ENCODE measurements at places on chromosomes 6 and 20.

DNA sequence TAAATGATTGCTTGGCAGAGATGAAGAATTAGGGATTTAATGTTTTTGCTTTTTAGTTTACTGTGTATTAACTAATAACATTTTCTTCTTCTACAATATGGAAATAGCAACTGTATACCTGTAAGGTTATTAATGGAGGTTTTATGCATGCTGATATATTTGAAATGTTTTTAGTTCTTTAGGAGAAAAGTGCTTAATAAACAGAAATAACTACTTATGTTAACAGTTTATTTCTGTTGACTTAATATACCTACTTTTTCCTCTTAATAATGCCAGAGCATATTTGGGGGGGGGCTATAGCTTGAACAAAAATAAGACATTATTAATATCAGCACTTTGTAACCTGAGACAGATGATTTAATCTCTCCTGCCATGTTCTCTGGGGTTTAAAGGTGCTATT, 33.6 kb downstream of the PLCB4 start:
- DNase-seq, result no peak

DNA sequence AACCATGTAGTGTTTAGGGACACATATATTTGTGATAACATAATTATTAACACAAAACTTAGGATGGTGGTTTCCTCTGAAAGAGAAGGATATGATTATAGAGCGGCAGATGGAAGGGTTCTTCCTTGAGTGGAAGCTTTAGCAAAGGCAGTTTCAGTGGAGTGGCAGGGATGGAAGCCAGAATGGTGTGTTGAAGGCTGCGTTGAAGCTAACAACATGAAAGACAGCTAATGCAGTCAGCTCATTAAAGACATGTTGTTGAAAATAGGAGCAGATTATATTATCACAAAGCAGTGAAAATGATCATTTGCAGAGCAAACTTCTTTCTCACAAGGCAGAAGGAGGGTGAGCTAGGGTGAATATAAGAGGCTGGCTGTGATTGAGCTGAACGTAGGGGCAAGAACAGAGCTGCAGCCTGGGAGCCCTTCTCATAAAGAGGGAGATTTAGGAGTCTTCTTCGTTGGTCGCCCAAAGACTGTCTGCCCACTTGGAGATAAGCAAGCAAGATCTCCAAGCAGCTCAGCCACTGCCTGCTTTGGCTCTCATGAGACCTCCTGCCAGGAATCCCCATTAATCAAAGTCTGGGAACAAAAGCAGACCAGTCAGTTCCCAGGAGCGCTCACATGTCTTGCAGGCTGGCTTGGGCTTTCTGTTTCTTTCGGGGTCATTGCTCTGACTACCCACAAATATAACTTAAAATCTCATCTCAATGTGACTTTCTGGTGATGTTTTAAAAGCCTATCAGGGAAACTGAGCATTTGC, 2.6 kb upstream of the ANKRD6 start:
- no peak for DNase-seq

- DNase-seq, result no peak
Observed at GRCh38 chr20:18533491-18533890, 25.8 kb downstream of the SEC23B start.

GRCh38 chr6:126034656-126035055, 48.3 kb downstream of the TRMT11 start:
- no peak for DNase-seq

DNA sequence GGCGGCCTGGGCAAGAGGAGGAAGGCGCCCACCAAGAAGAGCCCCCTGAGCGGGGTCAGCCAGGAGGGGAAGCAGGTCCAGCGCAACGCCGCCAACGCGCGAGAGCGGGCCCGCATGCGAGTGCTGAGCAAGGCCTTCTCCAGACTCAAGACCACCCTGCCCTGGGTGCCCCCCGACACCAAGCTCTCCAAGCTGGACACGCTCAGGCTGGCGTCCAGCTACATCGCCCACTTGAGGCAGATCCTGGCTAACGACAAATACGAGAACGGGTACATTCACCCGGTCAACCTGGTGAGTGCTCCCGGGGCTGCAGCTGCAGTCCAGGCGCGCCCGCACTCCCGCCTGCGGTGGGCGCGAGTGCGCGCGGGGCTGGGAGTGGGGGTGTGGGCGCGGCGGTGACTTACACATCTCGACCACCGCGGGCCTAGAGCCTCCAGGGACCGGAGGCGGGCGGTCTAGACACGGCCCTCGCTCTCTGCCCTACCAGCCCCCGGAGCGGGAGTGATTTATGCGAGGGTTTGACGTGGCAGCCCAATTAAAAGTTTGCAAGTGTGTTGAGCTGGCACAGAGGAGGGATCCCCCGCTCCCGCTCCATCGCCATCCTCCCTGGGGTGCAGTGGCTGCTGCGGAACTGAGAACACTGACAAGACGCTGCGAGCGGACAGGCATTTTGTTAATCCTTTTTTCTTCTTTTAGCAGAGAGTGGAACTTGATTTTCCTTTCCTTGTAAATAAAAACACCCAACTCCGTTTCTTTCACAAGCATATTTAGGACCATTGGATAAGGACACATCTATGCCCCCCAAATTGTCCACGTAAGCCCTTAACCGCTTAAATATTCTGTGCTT, 867 bp downstream of the TCF21 start:
- no peak for DNase-seq

DNA sequence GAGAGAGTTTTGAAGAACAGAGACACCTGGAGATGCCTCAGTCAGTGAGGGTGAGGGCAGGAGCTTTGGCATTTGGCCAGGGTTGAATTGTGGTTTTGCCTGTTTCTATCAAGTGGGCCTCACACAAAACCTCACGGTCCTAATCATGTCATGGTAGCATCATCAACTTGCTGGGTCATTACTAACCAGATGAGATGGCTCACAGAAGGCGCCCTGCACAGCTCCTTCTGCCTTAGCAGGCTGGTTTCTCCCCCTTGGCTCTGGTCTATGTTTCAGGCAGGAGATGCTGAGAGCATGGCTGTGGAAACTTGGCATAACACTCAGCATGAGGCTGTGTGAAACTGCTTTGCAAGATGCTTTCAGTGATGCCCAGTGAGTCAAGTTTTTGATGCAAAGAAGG, 99.3 kb downstream of the LRRC1 start:
- DNase-seq, result no peak

DNA sequence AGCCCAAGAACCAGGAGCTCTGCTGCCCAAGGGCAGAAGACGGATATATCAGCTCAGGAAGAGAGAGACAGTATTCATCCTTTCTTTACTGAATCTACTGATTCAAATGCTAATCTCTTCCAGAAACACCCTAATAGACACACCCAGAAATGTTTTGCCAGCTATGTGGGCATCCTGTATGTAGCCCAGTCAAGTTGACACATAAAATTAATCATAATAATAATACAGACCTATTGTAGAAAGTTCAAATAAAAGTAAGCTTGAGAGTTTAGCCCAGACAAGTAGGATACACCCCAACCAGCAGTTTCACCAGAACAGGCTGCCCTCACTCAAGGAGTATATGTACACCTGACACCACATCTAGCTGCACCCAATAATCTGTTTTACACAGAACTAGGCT, 73.9 kb upstream of the VGLL2 start:
- DNase-seq, result no peak

- no peak for DNase-seq
Observed at GRCh38 chr6:163710532-163711470, 296.3 kb downstream of the QKI start.

DNA sequence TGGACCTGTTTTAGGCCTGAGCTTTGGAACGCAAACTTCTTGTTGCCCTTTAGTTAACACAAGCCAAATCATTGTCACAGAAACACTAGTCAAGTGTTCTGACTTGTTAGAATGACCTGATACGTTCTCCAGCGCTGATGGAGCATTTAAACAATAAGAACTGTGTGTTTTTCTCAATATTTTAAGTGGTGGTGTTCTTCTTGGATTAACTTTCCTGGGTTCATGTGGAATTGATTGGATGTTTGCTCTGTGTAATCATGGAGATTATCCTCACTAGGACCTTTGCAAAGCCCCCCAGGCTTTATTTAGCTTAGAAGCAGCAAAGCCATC, 1.6 kb downstream of the LRRC1 start:
- no peak for DNase-seq

GRCh38 chr6:159892053-159892452, 1.3 kb downstream of the MAS1 start:
- DNase-seq, result no peak

- no peak for DNase-seq
Observed at GRCh38 chr6:114033606-114034005, 62.7 kb upstream of the HDAC2 start.

GRCh38 chr6:150196942-150197745, 54.3 kb downstream of the PPP1R14C start:
- DNase-seq, result no peak

GRCh38 chr6:113630738-113631535, 226.2 kb upstream of the MARCKS start:
- no peak for DNase-seq

GRCh38 chr20:25038591-25039015, 19.3 kb downstream of the ACSS1 start:
- DNase-seq, result no peak

DNA sequence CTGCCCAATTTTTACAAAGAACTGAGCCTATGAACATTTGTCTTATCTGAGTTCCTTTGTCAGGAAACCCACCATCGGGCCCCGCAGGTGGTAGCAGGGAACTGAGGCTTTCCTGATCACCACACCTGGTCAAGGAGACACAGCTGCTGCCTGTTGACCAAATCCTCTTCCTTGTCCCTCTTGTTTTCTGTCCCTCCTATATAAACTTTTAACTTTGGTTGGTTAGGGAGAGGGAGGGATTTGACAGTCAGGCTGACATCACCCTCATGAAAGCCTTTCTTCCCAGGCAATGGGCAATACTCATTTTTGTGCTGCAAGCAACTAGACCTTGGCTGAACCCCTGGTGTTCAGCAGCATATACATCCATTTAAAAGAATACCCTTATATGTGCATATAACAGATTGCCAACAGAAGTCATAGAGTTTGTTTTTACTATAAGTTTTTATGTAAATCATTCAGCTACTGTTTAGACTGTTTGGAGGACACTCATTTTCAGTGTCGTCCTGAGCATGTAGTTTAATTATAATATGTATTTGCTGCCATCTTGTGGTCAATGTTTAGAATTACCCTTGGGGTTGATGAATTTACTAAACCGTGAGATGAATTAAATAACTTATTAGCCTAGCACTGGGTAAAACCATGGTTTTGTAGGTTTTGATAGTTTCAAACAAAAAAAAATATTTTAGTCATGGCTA, 17.0 kb downstream of the CRISP1 start:
- peak; percentile 22 for DNase-seq

DNA sequence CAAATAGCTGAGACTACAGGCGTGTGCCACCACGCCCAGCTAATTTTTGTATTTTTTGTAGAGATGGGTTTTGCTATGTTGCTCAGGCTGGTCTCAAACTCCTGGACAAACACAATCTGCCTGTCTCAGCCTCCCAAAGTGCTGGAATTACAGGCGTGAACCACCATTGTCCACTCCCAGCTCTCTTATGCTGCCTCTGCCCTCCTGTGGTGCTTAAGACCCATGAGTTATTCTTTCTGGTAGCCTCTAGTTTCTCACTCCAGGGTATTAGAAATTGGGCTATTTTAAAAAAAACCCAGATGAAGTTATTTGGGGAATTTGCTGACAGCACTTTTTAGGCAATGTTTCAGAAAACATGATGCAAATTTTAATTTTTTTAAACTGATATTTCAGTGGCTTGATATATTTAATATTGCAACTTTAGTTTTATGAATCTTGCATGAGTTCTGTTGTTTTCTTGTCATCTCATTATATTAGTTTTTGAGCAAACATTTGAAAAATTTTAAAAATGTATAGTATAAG, 114.0 kb upstream of the FOXO3 start:
- DNase-seq, result no peak

DNA sequence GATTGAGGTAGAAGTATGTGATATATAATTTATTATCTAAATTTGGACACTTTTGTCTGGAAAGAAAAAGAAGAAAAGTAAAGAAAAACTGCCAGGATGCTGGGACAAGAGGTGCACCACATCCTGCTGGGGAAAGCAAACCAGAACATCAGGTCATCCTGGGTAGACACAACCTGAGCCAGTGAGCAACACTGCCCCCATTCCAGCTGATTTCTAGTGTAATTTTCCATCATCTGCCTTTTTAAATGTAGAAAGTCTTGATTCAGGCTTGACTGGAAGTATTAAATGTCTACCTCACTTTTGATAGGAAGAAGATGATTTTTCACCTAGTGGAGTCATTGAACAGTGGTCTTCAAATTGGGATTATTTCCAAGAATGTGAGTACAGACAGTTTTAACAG, 1164.5 kb upstream of the CITED2 start:
- no peak for DNase-seq

GRCh38 chr6:144867761-144868160, 582.6 kb downstream of the UTRN start:
- no peak for DNase-seq

GRCh38 chr20:34984756-34985261, 29.1 kb downstream of the MYH7B start:
- no peak for DNase-seq

DNA sequence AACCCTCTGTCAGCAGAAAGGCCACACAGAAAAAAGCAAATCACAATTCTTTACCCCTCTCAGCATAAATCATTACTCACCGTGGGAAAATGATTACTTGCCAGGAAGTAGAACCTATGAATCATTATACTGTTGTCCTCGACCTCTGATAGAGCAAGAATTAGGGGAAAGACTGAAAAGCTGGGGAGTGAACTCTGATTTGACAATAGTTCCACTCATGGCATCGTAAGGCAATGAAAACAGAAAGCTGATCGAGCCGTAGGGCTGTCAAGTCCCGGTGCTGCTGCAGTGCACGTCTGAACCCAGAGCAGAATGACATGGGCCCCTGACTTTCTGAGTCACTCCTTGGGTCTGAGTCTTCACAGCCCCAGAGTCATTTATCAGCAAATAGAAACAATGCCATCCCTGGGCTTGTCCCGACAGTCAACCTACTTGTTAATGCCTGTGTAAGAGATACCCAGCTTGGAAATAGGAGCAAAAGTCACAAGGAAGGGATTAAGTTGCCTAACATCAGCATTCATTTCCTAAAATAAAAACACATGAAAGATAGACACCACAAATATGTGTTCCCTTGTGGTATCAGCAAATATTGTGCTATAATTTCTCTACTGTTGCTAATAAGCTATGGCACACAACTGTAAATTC, 224.8 kb upstream of the MARCKS start:
- DNase-seq, result no peak

- no peak for DNase-seq
Observed at GRCh38 chr6:43746613-43747102, 23.4 kb upstream of the VEGFA start.

DNA sequence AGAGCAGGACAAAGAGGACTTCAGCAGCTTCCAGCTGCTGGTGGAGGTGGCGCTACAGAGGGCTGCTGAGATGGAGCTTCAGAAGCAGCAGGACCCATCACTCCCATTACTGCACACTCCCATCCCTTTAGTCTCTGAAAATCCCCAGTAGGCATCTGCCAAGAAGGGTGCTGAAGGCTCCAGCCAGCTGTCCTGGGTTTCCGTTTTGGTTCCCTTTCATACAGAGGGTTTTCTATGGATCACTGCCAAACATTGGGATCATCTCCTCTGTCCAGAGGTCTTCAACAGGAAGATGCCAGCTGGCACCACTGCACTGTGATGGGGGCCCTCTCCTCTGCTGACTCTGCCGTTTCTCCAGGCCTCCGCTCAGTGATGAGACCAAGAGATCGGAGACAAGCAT, 14.3 kb upstream of the RAB5IF start:
- DNase-seq, result no peak

Measured in T-helper 1 cell (primary cell).